HT-29 (cell line): ENCODE measurements at places on chromosomes 6 and 20. TPM values are rescaled to one million over a fixed set of nuclear protein-coding genes. Genes with fewer than 3 reads are reported as not detected.

- no peak for DNase-seq
Measured at GRCh38 chr20:34798328-34798727, 27.1 kb downstream of the NCOA6 start.

DNA sequence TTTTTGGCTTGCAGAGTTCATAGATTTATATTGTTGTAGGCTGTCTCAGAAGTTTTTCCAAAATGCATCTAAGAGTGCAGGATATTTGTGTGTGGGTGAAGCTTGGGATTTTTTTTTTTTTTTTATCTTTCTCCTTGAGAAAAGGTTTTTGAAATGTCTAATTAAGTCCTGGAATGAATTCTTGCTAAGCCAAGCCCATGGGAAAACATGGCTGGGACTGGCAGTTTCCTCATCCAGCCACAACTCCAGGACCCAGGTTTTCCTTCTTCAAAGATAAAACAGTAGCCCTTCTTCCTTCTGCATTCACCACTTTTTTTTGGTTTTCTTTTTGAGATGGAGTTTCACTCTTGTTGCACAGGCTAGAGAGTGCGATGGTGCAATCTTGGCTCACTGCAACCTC lies 242.5 kb upstream of the JAG1 start:
- DNase-seq = no peak

The AVP gene
- total RNA-seq = not detected in 2 replicates

- no peak for DNase-seq
Measured at GRCh38 chr6:145294942-145295341, 440.4 kb downstream of the EPM2A start.
